Testis (tissue), 5 donors: ENCODE measurements at places on chromosomes 13 and 19.

DNA sequence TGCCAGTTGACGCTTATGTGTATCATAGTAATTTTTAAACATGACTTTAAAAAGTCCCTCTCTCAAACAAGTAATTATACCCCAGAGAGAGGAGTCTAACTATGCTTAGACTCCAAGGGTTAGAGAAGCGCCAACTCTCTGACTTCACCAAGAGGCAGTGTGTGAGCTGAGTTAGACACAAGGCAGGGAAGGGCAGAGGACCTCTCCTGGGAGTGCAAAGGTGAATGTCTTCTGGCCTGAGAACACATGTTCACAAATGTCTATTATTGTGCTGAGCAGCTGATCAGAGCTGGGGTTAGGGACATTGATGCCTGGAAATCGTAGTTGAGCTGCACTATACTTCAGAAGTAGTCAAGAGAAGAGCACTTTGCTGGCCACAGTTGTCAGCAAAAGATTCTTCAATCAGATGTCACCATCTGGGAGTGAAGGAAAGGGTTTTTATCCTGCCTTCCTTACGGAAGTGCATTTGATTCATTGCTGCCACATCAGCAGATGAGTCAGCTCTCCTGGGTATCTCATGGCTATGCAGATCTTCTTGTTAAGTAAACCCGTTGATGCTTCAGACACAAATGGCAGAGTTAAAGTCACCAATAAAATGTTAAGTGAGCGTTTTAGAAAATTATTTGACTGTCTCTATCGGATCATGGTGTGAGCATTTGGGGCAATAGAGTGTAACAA, 283.2 kb upstream of the ARGLU1 start:
- no peaks in the 10 kb centered on the region for H3K27me3 ChIP-seq
- no peak overlapping the region for H3K27ac ChIP-seq
- no peaks in the 10 kb centered on the region for H3K36me3 ChIP-seq
- no peak for DNase-seq

DNA sequence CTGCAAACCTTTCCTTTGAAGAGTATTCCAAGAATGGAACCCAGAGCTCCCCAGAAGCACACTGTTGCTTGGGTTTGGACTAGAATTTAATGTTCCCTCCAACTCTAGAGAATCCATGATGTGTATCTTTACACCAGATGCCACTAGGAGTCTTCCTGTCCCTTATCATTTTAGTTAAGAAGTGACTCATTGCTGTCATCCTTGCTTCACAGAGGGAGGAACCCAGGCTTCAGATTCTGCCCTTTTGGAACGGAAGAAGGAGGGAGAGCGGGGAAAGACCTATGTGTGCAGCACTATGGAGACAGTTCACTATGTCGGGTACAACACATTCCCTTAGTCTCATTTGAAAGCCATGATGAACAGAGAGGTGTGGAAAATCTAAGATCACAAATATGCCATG, 2.1 kb upstream of the ATP12A start:
- DNase-seq: no peak
- no peaks in the 10 kb centered on the region for H3K27me3 ChIP-seq
- H3K36me3 ChIP-seq: no peaks in the 10 kb centered on the region
- H3K27ac ChIP-seq: no peak overlapping the region

- no peak overlapping the region for H3K4me3 ChIP-seq
- peaks cover 8% of the 10 kb centered on the region for H3K4me1 ChIP-seq
- no peaks in the 10 kb centered on the region for H3K36me3 ChIP-seq
- H3K27ac ChIP-seq: no peak overlapping the region
Measured at GRCh38 chr13:41344358-41344757, 33.3 kb downstream of the NAA16 start.

GRCh38 chr19:50739914-50740426, 16.8 kb downstream of the CLEC11A start:
- no peaks in the 10 kb centered on the region for H3K36me3 ChIP-seq
- no peak overlapping the region for H3K4me3 ChIP-seq
- H3K27me3 ChIP-seq: no peaks in the 10 kb centered on the region
- H3K4me1 ChIP-seq: no peaks in the 10 kb centered on the region
- H3K27ac ChIP-seq: no peak overlapping the region

DNA sequence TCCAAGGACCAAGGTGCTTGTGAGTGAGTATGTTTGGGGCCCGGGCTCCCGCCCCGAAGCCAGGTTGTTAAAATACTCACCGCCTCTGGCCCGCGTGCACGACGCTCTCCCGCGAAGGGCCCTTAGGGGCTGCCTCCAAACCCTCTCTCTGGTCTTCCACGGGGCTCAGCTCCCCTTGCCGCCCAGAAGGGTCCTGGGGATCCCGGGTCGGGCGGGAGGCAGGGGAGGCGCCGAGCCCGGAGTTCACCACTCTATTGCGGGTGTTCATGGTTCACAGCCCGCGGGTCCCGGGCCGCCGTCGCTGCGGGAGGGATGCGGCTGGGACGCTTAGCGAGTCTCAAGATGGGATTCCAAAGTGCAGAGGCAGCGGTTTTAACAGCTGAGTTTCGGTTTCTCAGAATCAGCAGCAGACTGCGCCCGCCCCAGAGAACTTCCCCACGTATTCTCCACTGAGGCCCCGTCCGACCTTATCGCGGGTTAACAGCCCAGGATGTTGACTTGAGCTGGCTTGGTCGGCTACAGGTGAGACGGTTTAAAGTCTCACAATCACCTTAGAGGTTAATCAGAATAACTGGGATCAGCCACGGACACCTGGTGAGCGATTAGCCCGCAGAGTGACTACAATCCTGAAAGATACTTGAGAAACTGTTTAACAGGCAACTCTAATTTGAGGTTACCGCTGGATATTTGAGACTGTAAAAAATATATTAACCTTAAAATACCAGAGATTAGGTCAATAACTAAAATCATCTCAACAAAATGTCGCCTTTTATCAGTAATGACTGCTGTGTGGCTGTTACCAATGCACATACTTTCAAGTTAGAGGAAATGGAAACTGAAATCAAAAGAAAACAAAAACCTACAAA, at the start of gene EPSTI1:
Gene EPSTI1, minus strand, starts transcription at position 344 of the 866 bp plus-strand sequence. Its CDS starts 76 bp downstream, at position 268.
- H3K27me3 ChIP-seq: no peaks in the 10 kb centered on the region
- no peaks in the 10 kb centered on the region for H3K36me3 ChIP-seq
- H3K4me3 ChIP-seq: peak within 1 kb of the TSS; percentile 60
- peak within 1 kb of the TSS; percentile 91 for H3K27ac ChIP-seq
- peak; percentile 81 for DNase-seq
- peaks cover 16% of the 10 kb centered on the region for H3K4me1 ChIP-seq

- H3K4me1 ChIP-seq: peaks cover 7% of the 10 kb centered on the region
- H3K27me3 ChIP-seq: no peaks in the 10 kb centered on the region
- no peak for DNase-seq
- H3K27ac ChIP-seq: no peak overlapping the region
- H3K4me3 ChIP-seq: no peak overlapping the region
- H3K36me3 ChIP-seq: no peaks in the 10 kb centered on the region
Measured at GRCh38 chr19:50972795-50973376, 3.5 kb upstream of the KLK6 start.

DNA sequence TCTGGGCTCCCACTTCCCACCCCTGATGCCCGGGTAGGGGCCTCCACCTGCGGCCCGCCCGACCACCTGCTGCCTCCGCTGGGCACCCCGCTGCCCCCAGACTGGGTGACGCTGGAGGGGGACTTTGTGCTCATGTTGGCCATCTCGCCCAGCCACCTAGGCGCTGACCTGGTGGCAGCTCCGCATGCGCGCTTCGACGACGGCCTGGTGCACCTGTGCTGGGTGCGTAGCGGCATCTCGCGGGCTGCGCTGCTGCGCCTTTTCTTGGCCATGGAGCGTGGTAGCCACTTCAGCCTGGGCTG, 7.9 kb downstream of the DBP start:
- H3K36me3 ChIP-seq: no peaks in the 10 kb centered on the region
- no peaks in the 10 kb centered on the region for H3K27me3 ChIP-seq
- H3K4me1 ChIP-seq: peaks cover 47% of the 10 kb centered on the region
- no peak for DNase-seq
- peak overlapping the region; percentile 87 for H3K27ac ChIP-seq
- H3K4me3 ChIP-seq: no peak overlapping the region

GRCh38 chr19:36604656-36605100, 435 bp upstream of the ZNF382 start:
- no peaks in the 10 kb centered on the region for H3K27me3 ChIP-seq
- peak overlapping the region; percentile 86 for H3K27ac ChIP-seq
- no peaks in the 10 kb centered on the region for H3K36me3 ChIP-seq

- DNase-seq: no peak
- no peaks in the 10 kb centered on the region for H3K27me3 ChIP-seq
- no peak overlapping the region for H3K4me3 ChIP-seq
- no peaks in the 10 kb centered on the region for H3K36me3 ChIP-seq
Measured at GRCh38 chr13:113471844-113472243, 18.6 kb upstream of the ADPRHL1 start.

- H3K4me3 ChIP-seq: no peak overlapping the region
- no peaks in the 10 kb centered on the region for H3K4me1 ChIP-seq
- no peak for DNase-seq
- no peaks in the 10 kb centered on the region for H3K27me3 ChIP-seq
- H3K27ac ChIP-seq: no peak overlapping the region
Measured at GRCh38 chr13:97849305-97849704, 104.2 kb upstream of the IPO5 start.

- DNase-seq: no peak
- H3K4me1 ChIP-seq: peaks cover 31% of the 10 kb centered on the region
- H3K27me3 ChIP-seq: no peaks in the 10 kb centered on the region
- H3K4me3 ChIP-seq: peak overlapping the region; percentile 72
- peak overlapping the region; percentile 71 for H3K27ac ChIP-seq
Measured at GRCh38 chr19:49085868-49086232, 599 bp downstream of the SNRNP70 start.

DNA sequence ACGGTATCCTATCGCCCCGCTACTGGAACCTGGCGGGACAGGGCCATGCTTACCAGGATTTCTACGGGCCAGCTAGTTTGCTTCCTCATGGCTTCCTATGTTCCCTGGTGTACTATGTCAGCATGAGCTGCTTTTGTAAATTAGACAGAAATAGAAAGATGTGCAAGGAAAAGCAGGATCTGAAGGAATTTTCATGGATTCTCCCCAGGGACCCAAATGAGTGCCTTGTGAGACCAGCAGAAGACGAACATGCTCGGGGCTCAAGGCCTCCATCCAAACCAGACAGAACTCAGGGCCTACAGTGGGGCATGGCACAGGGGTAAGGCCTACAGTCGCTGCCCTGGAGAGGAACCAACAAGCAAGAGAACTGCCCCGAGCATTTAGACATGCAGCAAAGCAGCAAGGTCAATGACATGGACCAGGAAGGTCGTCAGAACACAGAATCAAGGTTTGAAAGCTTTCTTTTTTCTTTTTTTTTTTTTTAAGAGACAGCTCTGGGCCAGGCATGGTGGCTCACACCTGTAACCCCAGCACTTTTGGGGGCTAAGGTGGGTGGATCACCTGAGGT, 17.3 kb downstream of the EPS15L1 start:
- H3K4me1 ChIP-seq: peaks cover 30% of the 10 kb centered on the region
- H3K36me3 ChIP-seq: no peaks in the 10 kb centered on the region
- H3K27ac ChIP-seq: no peak overlapping the region

DNA sequence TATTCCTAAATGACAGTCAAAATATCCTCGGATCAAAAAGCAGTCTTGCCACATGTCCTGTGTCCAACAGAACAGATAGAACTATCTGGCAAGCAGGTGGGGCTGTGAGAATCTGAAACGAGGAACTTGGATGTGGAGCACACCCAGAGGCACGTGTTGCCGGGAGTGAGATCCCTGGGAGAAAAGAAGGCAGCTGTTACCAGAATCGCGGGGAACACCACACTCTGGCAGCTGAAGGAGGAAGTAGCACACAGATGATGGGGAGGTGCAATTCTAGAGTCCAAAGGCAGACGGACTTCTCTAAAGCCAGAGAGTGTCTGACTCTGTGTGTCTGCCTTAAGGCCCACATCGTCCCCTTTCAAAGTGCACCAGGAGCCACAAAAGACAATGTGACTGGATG, 22.3 kb downstream of the SLC7A1 start:
- no peak overlapping the region for H3K4me3 ChIP-seq
- peaks cover 6% of the 10 kb centered on the region for H3K4me1 ChIP-seq
- no peak overlapping the region for H3K27ac ChIP-seq
- no peaks in the 10 kb centered on the region for H3K27me3 ChIP-seq
- no peaks in the 10 kb centered on the region for H3K36me3 ChIP-seq

- H3K36me3 ChIP-seq: no peaks in the 10 kb centered on the region
- no peak for DNase-seq
- H3K27ac ChIP-seq: no peak overlapping the region
- H3K4me1 ChIP-seq: peaks cover 9% of the 10 kb centered on the region
- H3K27me3 ChIP-seq: no peaks in the 10 kb centered on the region
Measured at GRCh38 chr19:51573331-51573730, 2.2 kb downstream of the ZNF175 start.

DNA sequence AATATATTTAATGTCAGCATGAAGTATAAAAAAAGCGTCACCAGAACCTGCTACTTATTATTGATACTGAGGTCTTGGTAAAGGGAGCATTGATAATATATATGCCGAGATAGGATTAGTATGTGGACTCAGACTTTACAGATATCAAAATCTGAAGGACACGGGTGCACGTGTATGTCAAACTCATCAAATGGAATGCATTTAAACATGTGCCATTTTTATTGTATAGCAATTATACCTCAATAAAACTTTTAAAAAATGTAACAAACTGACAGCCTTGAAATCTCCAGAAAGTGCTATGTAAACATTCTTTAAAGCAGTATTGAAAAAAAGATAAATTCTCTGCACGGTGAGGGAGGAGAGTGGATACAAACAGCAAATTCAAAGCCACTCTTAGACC, 157.9 kb downstream of the RNF17 start:
- no peaks in the 10 kb centered on the region for H3K36me3 ChIP-seq
- H3K4me3 ChIP-seq: peak overlapping the region; percentile 85
- H3K27ac ChIP-seq: no peak overlapping the region

DNA sequence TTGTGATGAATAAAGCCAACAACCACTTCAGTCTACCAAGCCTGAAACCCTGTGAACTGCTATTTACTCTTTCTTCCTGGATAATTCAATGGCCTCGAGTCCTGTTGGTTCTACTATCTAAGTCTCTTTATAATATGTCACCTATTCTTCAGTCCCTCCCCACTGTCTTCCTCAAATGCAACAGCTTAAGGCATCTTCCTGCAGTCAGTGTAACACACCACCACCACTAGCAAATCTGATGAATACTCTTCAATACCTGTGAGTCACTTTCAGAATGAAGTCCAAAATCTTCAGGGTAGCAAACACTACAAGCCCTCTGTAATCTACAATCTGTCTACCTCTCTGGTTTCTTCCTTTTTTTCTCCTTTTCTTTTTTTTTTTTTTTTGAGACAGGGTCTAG, 32.9 kb downstream of the ZDHHC20 start:
- H3K27me3 ChIP-seq: no peaks in the 10 kb centered on the region
- H3K36me3 ChIP-seq: no peaks in the 10 kb centered on the region
- H3K4me3 ChIP-seq: no peak overlapping the region

DNA sequence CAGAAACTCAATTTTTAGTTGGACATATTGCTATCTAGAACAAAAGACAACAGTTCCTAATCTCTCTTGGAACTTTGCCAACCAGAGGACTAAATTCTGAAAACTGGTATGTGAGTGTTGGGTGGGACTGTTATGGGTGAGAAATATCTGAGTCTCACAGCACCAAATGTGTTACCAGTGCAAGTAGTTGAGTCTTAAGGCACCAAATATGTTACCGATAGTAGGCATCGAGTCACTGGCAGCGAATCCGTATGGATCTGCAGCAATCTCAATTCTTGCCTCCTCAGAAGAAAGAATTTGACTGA, 575.2 kb downstream of the DACH1 start:
- H3K4me1 ChIP-seq: no peaks in the 10 kb centered on the region
- no peaks in the 10 kb centered on the region for H3K27me3 ChIP-seq
- no peak overlapping the region for H3K4me3 ChIP-seq
- H3K27ac ChIP-seq: no peak overlapping the region
